ENCODE measurements at places on chromosomes 3 and 15. TPM values are rescaled to one million over a fixed set of nuclear protein-coding genes. Genes with fewer than 3 reads are reported as not detected.

PARP15 gene
- 0.99 TPM for total RNA-seq

POC1A gene
- 4.6 TPM for total RNA-seq

CYP1A2 gene
- 0.10 TPM for total RNA-seq

GCSAM gene
- total RNA-seq = 1.2 TPM

TF gene
- total RNA-seq = 43.0 TPM

IL5RA gene
- total RNA-seq = 0.79 TPM

DAPK2 gene
- 9.7 TPM for total RNA-seq

TICRR gene
- total RNA-seq = 2.4 TPM

COL6A6 gene
- 38.9 TPM for total RNA-seq

RGMA gene
- total RNA-seq = 10.4 TPM

ASB14 gene
- total RNA-seq = 0.10 TPM

IGSF10 gene
- 61.5 TPM for total RNA-seq

UCN2 gene
- total RNA-seq = 1.4 TPM
